ENCODE measurements at places on chromosomes 7 and 10.

DNA sequence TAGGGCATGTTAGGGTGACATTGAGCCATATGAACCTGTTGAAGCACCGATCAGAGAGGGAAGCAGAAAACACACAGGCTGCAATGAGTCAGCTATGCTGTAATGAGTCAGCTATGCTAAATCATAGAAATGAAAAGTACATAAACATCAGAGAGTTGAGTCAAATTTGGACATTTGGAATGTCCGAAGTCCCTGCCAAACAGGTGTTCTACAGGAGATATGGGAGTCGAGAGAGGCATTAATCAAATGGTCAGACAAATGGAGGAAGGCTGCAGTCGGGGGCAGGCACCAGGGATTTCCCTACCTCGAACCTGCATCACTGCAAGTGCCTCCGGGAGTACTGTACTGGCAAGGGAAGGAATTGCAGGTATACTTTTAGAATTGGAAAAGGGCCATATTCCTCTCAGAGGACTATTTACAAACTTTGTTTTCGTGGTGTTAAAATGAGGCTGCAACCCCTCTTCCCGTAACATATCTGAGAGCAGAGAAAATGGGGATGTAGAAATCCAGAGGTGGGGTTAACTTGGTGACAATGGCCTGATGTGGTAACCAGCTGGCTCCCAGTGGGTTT lies 8.8 kb upstream of the ZC3HAV1 start:
- DNase-seq = no peak

GRCh38 chr7:20293336-20293735 lies 37.4 kb upstream of the ITGB8 start:
- no peak for DNase-seq

DNA sequence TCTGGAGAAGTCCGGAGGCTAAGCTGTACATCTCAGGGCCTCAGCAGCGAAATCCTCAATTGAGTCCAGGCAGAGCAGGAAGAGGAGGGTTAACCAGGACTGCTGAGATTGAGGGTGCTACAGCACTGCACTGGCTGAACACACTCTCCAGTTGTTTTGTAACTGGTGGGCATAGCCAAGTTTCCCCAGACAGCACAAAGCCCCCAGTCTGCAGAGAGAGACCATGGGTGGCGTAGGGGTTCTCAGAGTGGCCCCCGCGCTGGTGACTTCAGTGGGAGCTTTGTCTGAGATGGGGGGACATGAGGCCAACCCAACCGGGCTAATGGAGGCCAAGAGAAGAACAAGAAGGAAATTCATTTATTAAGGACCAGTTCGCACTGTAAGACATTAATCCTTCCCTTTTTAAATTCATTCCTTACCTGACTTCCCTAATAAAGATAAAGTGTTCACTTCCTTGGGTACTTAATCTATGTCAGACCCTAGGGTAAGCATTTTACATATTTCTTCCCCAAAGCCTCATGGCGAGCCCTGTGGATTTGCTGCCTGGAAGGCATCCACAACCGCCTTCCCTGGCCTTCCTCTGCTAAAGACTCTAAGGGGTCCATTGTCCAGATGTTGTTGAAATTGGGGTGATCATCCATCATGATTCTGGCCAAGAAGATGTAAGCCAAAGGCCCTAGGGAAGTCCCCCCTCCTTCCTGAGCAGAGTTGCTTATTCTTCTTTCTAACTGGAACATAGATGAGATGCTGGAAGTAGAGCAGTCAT lies 121.4 kb upstream of the CHST15 start:
- DNase-seq = no peak

DNA sequence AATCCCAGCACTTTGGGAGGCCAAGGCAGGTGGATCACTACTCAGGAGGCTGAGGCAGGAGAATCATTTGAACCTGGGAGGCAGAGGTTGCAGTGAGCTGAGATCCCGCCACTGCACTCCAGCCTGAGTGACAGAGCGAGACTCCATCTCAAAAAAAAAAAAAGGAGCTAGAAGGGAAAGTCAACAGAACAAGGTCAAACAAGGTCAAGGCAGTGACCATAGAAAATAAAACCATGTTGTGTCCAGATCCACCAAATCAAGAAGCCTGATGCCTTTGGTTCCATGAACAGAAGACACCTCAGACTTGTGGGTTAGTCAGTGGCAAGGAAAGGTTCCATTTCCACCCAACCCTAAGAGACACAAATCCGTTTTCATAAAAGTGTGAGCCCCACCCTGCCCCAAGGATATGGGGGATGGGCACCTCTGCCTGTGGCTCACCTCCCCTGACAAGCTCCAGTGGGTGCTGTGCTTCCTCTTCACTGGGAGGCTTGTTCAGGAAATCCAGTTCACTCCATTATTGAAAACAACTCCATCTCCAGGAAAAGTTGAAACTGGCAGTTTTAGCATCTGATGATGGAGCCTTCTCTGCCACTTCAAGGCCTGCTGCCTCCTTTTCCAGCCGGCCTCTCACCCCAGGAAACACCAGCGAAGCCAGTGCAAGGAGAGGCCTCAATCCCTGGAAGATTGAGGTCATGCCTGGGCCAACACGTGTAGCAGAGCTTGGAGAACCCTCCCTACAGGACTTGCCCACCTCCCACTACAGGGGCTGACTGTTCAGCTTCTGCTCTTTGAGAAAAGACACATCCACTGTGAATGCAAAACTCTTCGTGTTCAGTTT lies 152.9 kb downstream of the NRF1 start:
- DNase-seq = no peak

- DNase-seq = no peak
These were observed 639.4 kb downstream of the ACTR3B start for GRCh38 chr7:153398789-153399553.

DNA sequence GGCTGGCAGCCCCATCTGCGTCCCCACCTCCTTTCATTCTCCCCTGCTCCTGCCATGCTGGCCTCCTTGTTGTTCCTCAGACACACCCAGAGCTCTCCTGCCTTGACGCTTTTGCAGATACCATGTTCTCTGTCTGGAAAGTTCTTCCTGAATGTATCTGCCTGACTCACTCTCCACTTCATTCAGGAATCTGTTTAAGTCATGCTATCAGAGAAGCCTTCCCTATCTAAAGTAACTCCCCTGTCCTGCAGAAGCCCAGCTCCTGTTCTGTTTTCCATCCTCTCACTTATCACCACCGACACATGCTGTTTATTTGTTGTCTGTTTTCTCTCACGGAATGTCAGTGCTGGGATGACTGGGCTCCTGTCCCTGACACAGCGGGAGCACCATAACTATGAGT lies 82.0 kb downstream of the AFAP1L2 start:
- DNase-seq = no peak

DNA sequence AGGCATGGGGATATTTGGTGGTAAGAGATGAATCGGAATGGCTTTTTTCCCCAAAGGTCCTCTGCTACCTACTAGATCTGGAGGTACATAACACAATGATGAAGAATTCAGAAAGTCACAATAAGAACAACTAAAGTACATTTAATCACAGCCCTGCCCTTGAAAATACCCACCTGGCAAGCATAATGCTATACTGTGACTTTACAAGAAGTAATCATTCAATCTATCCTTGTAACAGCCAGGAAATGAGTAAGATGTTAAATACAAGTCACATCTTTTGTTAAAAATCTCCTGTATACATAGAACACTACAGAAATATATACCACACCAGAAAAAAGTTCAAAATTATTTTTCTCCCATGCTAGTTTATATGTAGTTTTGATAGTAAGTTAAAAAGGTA lies 108.3 kb upstream of the ABCB5 start:
- DNase-seq = no peak

DNA sequence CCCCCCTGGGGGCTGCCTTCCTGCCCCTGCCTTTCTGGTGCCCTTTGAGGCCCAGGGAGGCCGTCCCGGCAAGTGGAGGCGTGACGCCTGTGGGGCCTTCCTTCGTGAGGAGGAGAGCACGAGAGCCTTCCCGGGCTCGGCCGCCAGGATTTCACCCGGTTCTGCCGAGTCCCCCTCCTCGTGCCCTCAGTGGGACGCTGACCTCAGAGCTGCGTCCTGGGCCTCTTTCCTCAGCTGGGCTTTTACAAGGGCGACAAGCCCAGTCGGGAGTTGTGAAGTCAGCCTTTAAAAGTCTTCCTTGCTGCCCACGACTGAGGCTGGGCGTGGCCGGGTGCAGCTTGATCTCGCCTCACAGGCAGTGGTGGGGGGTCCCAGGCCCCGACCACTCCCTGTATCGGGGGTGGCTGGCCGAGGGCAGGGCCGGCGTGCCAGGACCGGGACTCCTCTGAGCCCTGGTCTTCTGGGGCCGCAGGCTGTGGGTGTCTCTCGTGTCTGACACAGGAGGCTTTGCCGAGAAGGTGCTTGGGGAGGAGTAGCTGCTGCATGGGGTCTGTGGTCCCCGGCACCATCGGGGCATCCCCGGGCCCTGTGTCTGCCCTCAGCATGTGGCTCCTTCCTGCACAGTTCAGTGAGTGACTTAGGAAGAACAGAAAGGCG lies 41.8 kb downstream of the FAM20C start:
- DNase-seq = no peak

DNA sequence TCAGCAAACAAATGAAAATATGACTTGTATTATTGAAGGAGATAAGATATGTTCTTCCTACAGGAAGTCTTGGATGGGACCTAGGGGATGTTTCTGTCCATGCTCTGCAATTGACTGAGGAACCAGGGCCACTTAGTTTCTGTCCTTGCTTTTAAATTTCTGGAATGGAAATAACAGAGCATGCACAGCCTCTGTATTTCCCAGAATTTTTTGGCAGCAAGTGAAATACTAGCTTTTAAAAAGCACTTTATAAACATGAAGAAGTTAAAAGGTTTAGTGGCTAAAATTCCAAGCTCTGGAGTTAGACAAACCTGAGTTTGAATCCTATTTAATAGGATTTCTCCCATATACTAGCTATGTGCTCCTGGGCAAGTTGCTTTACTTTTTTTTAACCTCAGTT lies 127.7 kb upstream of the FZD8 start:
- DNase-seq = no peak

GRCh38 chr7:924541-925231 lies 29.8 kb downstream of the ADAP1 start:
- DNase-seq = no peak

DNA sequence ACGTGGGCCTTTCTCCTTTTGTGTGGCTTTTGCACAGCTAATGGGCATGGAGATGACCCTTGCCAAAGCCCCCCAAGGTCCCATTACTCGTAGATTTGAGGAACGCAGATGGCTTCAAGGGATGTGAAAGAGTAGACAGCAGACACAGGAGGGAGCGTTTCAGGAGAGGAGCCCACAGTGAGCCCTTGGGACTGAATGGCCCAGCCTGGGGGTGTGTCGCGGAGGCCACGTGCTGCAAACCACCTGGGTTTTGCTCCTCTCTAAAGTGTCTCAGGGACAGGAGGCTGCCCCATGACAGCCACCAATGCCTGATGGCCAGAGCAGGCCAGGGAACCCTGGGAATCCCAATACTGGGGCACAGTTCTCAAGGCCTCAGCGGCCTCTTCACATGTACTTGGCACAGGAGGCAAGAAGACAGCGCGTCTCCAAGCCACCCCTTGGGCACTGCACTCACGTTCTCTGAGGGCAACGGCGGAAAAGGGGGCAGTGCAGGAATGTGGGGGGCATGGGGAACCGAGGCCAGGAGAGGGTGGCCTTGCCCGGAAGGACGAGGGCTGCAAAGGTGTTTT lies 185.2 kb downstream of the WDR37 start:
- no peak for DNase-seq

GRCh38 chr7:154953006-154953684 lies 49.8 kb downstream of the PAXIP1 start:
- peak; percentile 72 for DNase-seq

DNA sequence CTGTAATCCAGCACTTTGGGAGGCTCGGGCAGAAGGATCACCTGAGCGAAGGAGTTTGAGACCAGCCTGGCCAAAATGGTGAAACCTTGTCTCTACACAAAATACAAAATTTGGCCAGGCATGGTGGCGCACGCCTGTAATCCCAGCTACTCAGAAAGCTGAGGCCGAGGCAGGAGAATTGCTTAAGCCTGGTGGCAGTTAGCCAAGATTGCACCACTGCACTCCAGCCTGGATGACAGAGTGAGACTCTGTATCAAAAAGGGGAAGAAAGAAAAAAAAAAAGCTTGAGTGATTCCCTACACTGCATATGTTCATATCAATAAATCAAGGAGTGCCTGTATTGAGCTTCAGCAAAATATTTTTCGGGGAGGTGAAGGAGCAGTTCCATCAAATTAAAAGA lies 45.8 kb upstream of the SRRM3 start:
- DNase-seq = peak; percentile 57

DNA sequence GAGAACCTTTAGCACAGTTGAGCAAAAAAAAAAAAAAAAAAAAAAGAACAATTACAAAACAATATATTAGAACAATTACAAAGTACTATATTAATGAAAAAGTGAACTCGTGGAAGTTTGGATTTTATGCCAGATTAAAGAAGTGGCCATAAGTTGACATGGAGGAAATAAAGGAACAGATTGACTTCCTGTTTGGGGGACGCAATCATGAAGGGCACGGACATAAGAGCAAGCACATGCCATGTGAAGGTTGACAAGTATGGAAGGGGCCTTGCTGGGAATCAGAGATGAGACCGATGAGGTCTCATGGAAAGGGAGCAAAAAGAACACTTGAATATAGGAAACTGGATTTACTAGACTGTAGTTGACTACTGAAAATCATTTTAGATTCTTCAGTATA lies 61.7 kb downstream of the ICA1 start:
- no peak for DNase-seq

DNA sequence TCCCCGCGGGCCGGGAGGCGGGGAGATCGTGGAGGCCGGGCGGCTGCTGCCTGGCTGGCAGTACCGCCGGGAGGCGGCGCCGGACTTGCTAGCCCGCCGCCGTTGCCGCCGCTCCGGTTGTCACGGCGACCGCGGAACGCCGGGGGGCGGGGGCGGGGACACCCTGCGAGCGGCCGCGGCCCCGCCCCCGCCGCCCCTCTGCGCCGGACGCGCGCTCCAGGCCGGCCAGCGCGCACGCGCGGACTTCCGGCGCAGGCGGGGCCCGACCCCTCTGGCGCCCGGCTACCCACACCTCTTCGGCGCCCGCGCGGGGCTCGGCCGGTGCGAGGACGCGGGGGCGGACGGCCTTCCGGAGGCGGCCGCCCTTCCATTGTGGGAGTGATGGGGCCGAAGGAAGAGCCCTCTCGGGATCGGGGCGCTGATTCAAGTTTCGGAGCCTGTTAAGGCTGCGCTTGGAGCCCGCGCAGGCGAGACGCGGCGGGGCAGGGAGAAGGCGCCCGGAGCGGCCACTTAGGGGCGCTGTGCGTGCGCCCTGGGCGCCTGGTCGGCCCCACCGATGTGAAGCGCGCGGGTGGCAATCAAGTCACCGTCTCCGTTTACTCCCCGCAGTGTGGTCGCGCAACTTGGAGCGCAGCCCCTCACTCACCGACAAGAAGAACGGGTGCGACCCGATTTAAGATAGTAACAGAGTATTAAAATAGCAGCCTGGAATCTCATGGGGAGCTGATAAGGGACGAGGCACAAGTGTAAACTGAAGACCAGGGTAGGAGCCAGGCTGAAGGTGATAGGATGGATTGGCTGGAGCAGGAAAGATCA lies 449 bp upstream of the DPY19L1 start:
- DNase-seq = peak; percentile 96

Measured in NCI-H82 (cell line).